NCI-H2171 treated with DMSO at 0.1 percent for 48 hours (cell line): ENCODE measurements at places on chromosomes 7 and 10.

DNA sequence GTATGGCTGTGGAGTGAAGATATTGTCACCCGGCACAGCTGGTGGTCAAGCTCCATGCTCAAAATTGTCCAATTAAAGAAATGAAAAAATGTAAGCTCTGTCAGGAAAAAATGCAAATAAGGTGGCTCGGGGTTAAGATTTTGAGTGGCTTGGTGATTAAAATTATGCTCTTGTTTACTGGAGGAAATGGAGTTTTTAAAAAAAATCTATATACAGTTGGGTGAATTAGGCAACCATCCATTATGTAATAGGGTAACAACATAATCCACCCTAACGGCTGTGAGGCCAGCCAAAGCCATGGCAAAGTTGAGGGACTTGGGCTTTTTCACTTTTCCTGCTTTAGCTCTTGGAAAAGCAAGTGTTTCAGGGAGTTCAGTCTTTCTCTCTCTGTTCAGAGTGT lies 260.8 kb upstream of the HABP2 start:
- DNase-seq = no peak

GRCh38 chr7:87146740-87147386 lies 5.4 kb upstream of the DMTF1 start:
- DNase-seq = peak; percentile 44

GRCh38 chr7:120927454-120928103 lies 23.0 kb upstream of the ING3 start:
- no peak for DNase-seq

DNA sequence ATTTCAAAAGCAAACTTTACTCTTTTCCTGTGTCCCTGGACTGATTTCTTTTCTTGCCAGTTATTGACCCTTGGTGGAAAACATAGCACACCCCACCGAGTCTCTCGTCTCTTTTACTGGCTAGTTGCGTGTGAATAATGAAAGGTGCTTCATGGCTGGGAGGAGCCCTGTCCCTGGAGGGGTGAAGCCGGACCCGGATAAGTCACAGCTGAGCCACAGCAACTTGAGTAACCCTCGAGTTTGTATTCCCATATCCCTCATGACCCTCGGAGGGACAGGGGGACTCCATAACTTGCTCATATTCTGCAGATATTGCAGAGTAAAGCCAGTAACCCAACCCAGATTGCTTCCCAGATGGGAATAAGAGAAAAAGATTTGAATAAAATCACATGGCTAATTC lies 147.5 kb upstream of the FRMD4A start:
- DNase-seq = no peak

DNA sequence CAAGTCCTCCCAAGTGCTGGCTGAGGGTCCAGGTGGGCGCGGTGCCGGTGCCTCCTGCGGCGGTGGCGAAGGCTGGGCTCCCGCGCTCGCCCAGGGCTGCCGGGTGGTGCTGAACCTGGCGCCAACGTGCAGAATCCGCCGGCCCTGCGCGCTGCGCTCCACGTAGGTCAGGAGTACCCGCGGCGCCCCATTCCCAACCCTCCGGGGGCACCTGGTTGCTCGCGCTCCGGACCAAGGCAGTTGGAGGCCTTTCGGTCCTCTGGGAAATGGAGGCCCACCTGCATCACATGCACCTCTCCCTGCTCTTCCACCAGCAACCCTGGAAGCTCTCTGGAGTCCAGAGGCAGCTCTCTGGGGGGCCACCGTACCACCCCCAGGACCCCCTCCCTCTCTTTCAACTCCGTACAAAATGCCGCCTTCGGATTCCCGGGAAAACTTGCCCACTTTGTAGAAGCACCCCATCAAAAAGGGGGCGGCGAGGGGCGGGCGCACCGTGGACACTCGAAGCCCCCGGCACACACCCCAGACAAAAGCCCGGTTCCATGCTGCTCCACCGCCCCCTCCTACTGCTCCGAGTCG lies 745 bp downstream of the SLC16A9 start:
- peak; percentile 37 for DNase-seq

GRCh38 chr10:95295031-95295755 lies 4.4 kb upstream of the PDLIM1 start:
- peak; percentile 76 for DNase-seq

DNA sequence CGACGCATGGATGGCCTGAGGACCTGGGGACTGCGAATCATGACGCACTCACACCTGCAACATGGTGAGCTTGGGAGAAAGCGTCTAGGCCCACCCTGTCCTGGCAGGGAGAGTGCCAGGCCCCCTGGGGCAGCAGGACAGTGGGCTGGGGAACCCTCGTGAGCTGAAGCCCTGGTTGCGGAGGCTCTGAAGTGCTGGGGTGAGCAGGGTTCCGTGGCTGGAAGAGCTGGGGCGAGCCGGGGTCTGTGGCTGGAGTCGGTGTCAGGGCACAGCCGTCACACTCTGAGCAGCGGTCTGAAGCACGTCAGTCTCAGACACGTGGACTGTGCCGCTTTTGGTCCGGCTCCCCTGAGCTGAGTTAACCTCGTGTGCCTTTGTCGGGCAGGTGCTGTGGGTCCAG lies 4.7 kb downstream of the SUN1 start:
- no peak for DNase-seq

GRCh38 chr7:30344513-30344912 lies 60.1 kb downstream of the ZNRF2 start:
- DNase-seq = no peak

DNA sequence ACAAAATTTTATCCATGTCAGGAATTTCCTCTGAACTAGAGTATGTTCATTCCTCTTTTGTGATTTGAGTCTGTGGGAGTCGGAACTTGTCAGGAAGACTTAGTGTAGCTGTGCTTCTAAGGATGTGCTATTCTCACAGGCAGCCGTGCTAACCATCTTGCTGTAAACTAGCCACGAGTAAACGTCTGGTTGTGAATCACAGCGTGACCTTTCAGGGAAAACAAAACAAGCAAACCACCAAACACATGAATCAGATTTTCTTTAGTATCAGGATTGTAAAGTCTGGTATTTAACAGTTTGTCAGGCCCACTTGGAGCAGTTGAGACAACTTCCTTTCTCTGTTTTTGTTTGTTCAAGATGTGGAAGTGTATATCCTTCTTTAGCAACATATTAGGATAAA lies 32.0 kb downstream of the AUTS2 start:
- no peak for DNase-seq

DNA sequence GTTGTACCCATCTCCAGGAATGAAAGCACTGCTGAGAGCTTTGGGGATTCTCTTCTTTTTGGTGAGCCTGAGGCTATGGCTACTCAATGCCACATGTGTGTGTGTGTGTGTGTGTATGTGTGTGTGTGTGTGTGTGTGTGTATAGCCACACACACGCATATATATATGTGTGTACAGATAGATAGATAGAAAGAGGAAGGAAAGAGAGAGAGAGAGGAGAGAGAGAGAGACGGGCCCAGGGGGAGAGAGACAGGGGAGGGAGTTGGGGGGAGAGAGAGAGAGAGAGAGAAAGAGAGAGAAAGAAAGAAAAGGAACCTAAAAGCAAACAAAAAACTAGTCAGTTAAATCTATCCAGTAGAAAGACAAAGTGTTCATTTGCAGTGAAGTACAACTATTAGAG lies 8.3 kb downstream of the SLC13A4 start:
- DNase-seq = no peak

DNA sequence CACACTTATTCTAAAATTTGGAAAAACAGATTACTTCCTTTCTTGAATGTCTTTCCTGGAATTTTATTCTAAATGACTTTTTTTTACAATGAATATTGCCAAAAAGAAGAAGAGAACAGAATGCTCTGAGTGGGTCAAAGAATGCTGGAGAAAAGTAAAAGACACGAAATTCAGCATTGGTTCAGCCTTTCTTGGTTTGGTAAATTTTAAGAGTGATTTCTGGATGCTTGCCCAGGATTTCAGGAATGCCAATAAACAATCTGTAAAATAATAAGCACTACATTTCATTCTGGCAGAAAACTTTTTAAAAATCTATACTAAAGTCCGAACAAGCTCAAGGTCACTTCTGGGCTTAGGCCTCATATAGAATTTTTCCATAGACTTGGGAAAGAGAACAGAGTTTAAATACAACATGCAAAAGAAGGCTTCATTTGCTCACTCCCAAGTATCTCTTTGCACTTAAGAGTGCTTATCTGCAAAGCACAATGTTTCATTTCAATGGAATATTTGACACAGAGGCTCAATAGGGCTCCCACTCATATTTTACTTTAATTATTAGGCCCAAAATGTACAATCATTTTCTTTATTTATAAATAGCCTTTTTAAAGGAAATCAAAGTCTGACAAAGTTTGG lies 359.5 kb upstream of the ANKRD30A start:
- no peak for DNase-seq

- peak; percentile 52 for DNase-seq
These were observed 264.4 kb downstream of the ETV1 start for GRCh38 chr7:13724977-13725566.

GRCh38 chr10:61664985-61665384 lies 2.3 kb downstream of the CABCOCO1 start:
- no peak for DNase-seq

DNA sequence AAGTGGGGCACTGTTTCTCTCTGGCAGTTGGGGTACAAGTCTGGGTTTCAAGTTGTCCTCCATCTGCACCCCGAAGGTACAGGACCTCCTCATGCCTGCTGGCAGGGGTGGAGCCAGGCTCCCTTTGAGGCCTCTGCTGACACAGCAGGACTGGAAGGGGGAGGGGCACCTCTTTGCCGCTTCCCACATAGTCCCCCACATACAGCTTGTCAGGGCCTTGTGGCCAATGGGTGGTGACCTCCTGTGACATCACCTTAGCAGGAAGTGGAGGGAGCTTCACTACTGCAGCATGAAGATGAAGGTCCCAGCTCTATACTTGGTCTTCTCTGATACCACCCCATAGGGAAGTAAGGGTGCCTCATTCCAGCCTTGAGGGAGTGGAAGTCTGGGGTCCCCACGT lies 167.8 kb downstream of the RAMP3 start:
- DNase-seq = no peak

DNA sequence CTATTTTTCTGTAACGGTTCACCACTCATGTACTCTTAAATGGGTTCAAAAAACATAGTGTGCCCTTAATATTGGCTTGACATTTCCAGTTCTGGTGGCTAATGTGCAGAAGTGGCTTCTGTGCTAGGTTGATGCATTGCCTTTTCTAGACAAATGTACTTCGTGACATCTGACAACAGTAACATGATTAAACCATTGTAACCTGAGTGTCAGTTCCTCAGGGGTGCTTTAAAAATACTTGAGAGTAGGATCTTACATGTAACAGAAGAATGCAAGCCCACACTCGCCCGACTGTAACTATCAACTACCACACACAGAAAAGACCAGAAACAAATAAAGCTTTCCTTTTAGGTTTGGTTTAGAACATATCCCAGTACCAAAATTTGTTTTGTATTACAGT lies 393.4 kb upstream of the NFE2L3 start:
- peak; percentile 95 for DNase-seq

GRCh38 chr10:6062101-6062771 lies at the start of gene IL2RA:
Gene IL2RA (minus strand): TSS chr10:6062367. CDS start chr10:6062151, 216 bp downstream.
- no peak for DNase-seq

GRCh38 chr10:62810156-62810902 lies 5.8 kb downstream of the ADO start:
- DNase-seq = no peak

- DNase-seq = no peak
These were observed 56.5 kb downstream of the MAP3K8 start for GRCh38 chr10:30490289-30491000.

DNA sequence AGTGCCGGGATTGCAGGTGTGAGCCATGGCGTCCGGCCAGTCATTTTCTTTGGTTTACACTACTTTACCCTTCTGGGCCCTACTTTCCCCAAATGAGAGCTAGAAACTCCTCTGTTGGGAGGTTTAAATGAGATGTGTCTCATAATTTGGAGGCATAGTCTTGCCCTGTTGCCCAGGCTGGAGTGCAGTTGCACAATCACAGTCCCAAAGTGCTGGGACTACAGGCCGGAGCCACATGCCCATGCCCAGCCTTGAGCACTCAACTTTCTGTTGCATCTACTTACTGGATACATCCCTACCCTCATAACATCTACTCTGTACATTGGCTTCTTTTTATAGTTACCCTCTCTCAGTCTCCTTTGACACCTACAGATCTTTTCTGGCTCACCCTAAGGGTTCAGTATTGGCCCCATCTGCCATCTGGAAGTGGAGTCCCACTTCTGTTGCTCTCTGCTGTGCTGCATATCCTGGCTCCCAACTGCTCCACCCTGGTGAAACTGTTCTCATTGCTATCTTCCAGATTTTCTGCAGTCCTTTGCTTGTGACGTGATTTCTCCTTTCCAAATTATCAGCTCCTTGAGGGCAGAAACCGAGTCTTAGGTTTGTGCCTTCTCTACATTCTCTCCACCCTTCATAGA lies 8.4 kb downstream of the EIF4H start:
- DNase-seq = peak; percentile 39

DNA sequence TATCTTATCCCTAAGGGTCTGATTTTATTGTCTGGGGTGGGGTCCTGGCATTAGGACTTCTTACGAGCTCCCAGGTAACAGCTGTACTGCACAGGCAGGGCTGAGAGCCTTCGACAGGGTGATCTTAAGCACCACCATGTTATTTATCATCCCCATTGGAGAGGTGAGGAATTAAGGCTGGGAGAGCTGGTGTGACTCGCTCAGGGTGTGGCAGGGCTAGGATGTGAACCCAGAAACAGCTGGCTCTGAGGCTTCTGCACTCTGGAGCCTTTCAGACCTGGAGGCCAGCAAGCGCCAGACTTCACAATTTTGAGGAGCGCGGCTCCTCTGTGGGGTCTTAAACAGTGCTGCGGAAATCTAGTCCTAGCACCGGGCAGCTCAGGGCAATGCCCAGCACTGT lies 27.4 kb upstream of the NDST2 start:
- DNase-seq = no peak

DNA sequence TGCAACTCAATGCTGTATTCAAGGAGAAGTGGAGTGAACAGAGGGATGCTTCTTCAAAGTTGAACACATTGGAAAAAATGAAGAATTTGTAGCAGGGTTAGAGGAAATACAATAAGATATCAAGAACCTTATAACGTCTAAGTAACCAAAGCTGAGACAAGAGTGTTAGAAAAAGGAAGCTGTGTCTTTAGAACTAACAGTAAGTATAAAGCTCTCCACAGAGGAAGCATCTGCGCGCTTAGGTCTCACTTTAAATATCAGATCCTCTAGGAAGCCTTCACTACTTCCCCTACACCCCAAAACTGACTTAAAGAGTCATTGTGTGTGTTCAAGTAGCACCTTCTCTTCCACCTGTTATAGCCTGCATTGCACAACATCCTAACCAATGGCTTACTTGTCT lies 43.0 kb downstream of the CH25H start:
- DNase-seq = no peak

- DNase-seq = no peak
These were observed 1109.2 kb downstream of the GATA3 start for GRCh38 chr10:9163699-9164098.

DNA sequence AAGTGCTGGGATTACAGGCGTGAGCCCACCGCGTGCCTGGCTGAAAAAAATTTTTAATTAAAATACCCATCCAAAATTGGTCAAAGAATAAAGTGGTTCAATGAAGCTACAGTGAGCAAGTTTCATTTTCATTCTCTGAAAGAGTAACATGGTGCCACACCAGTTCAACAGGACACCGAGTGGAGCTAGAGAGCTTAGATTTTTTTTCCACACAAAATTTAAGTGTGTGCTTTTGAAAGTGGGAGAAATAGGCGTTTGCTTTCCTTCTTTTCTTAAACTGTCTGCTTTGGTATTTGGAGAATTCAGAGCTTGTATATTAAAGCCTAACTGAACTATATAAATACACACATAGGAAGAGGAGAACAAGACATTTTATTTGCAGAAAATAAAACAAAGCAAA lies 43.4 kb downstream of the BPGM start:
- no peak for DNase-seq

- DNase-seq = no peak
These were observed 296.7 kb upstream of the KLF6 start for GRCh38 chr10:4081685-4082111.
